Anterior cingulate cortex (tissue), 58 donors: ENCODE measurements at places on chromosomes 2 and 18.

DNA sequence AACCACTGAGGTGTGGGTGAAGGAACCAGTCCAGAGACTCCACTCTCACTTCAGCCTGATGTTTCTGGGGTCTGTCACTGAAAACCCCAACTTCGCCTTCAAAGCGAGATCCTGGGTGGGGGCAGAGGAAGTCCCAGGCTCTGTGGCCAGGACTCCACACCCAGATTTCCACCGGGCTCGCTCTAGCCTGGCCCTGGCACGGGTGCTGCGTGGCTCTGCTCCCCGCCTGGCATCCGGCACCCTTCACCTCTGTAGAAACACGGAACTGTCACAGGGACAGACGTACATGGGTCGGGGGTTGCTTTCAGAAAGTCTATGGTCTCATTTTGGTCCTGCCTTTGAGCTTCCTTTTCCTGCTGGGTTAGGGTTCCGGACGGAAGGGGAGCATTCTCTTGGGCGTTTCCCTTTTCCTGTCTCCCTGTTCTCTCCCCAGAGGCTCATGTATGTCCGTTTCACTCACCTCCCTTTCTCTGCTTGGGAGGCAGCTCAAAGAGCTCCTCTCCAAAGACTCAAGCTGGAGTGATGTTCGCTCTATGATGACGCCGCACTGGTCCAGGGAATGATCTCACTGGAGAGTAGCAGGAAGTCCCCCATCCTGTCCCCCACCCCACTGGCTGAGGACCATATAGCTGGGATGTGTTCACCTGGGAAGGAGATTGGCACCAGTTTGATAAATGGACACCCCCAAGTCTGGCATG is 41.5 kb downstream of the ODC1 start:
- DNase-seq = no peak

- DNase-seq = no peak
These were observed 134.0 kb downstream of the PTGR3 start for GRCh38 chr18:75075016-75075305.

- DNase-seq = no peak
These were observed 48.6 kb upstream of the RALBP1 start for GRCh38 chr18:9426753-9427152.

DNA sequence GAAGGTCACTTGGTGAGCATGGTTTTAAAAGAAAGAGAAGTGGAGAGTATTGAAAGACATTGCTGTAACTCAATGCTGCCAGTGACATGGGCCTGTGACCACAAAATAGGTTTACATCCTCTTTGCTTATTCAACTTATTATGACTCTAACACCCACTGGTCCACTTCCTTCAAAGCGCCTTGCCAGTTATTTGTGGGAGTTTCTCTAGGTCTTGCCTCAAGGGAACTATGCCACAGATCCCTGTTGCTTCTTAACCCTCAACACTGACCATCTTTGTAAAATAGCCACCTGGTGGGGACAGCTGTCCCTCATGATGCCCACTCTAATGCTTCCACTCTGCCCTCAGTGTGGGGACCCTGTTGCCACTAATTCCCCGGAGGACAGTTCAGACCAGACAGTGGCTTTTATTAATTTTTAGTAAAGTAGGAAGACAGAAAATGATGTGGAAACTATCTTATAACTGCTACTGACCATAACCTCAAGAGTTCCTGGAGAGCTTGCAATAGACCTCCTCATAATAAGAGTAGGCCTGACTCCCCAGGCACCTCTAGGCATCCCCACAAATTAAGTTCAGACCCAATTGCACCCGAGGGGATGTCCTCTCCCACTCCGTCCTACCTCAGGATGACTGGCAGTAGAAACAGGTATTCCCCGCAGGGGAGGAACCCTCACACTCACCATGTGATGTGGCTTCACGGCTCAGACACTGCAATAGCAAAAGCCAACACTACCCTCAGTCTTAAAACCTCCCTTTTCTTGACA is 31.3 kb upstream of the SLC25A52 start:
- DNase-seq = no peak

DNA sequence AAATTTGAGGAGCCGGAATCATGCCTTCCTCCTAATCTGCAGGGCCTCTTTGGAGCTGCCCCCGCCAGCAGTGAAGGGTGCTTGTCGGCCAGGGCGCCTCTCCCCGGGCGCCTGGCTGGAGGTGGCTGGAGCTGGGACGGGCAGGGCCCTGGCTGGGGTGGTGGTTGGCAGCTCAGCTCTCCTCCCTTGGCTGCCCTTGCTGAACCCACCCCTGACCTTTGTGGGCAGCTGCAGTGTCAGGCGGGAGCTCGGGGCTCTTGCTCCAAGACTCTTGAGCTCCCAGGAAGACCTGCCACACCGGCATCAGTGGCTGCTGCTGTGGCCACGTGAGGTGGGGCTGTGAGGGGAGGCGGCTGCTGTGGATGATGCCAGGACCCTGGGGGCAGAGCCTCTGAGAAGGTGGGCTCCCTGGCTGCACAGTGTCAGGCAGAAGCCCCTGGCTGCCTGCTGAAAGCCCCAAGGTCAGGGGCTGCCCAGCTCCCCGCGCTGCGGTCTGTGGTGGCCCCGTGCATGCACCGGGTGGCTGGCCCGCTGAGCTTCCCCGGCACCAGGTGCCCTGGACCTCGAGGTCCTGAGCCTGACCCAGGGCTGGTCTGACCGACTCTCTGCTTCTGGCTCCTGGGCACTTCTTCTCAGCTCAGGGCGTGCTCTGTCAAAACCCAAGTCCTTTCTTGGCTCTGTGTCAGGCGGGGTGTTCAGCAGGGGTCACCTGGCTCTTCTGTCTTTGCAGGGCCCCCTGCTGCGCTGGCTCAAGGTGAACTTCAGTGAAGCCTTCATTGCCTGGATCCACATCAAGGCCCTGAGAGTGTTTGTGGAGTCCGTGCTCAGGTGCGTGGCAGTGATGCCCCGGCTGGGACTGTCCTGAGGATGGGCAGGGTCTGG is 34.5 kb downstream of the PDIA6 start:
- DNase-seq = no peak

DNA sequence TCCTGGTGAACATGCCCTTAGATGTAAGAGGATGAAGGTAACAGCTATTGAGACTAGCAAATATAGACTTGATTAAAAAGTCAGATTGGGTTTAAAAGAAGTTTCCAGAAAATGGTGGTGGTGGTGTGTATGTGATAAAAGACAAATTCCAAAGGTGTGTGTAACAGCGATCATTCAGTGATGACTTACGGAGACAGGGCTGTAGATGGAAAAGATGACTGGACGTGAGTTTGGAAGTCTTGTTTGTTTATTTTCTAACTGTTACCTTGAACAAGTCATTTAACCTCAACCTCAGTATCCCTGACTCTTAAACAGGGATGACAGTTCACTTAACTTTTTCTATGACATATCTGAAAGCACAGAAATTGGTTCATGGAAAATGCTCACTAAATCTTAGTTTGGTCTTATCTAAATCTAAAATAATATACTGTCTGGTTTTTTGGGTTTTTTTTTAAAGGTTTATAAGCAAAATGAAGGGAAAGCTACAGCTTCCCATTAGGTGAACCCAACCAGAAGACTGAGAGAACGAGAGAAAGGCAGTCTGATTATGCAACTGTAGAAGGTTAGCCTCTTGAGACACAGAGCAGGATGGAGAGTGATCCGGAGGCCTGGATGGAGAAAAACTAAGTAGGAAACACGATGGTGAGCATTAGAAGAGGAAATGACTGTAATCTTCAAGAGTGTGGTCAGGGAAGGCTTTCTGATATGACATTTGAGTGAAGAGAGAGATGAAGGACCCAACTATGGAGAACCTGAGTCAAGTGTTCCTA is 71.9 kb downstream of the TCF4 start:
- DNase-seq = no peak

DNA sequence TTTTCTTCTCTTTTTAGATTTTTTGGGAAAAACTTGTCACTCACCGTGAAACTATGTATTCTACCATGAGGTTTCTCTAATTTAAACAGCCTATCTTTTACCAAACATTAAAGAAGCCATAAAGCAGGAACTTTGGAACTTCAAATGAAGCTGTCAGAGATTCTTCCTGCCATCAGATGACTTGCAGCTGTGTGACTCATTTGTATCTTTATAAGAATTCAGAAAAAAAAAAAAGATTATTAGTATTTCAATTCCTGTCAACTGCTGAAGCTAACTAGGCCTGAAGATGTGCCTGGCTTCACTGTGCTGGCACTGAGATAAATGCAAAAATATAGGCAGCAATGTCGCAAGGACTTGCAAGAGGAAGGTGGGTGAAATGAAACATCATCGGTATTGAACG is 1399.1 kb upstream of the PIK3C3 start:
- no peak for DNase-seq

DNA sequence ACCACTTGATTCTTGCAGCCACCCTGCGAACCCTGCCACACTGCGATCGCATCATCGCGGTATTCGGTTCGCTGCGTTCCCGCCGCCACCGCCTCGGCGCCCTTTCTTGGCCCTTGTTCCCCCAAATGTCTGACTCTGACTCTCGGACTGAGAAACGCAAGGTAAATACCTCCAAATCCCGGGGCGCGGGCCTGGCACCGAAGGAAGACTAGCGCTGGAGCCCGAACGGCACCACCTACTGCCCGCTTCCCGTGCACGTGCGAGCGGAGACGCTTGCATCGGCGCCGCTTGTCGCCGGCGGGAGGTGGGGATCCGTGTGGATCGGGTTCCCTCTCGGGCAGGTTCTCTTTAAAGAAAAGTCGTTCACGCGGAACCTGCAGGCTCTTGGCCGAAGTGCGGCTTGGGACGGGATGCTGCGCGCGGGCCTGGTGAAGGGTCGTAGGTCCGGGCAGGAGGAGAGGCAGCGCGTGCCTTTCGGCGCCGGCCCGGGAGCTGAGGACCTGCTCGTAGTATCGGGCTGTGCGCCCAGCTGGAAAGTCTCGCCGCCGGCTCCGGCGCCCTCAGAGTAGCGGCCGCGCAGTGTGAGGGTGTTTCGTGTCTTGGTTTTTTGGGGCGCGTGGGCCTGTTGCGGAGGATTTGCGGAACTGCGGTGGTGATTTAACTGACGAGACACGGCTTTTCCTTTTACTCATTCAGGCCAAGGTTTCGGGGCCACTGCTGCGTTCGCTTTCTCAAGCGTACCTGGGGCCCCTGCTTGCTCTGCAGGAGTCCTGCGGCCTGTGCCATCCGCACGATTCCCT is 514 bp downstream of the BCL2L11 start:
- DNase-seq = no peak
